ENCODE measurements at places on chromosomes 11 and 22. TPM values are rescaled to one million over a fixed set of nuclear protein-coding genes. Genes with fewer than 3 reads are reported as not detected.

DSCAML1 gene
- 7.6 TPM for total RNA-seq

PIWIL4 gene
- total RNA-seq, result 5.8 TPM

ADAMTS15 gene
- total RNA-seq, result 4.7 TPM

CD3E gene
- total RNA-seq, result not detected

MYO7A gene
- 0.47 TPM for total RNA-seq

HORMAD2 gene
- total RNA-seq, result 0.78 TPM

C22orf42 gene
- total RNA-seq, result not detected

SCUBE1 gene
- 21.2 TPM for total RNA-seq
